ENCODE measurements at places on chromosomes 4 and X.
A peak's percentile ranks its signal among the peaks of the same experiment; 100 is the strongest.

DNA sequence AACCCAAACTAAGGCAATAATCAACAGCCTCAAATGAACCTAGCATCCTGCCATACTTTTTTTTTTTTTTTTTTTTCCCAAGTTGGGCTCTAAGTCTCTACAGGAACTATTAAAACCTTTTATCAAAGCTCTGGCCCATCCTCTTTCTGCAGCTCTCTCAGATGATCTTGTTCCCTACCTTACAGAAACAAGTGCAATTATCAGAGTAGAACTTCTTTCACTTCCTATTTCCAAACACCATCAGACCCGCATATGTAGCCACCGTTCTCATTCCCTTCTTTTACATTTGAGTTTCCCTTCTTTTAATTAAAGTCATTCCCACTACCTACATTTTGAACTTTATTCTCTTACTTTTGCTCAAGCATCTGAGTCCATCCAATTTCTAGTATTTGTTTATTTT lies 690.6 kb downstream of the DMD start:
- DNase-seq = no peak

DNA sequence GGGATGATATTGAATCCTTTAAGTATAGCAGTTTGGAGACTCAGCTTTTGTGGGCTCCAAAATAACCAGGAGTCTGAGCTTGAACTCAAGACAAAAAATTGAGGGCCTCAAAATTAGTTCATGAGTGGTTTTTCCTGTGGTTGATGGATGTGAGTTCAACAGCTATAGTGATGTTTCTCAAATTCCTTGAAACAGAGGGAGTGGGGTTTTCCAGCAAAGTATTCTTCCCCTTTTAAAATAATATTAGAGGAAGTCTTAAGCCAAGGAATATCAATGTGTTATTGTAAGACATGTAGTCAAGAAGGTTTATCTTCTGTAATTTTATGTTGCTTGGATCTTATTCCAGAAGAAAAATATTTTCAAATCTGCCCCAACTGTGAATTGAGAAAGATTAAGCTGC lies 10.6 kb downstream of the OTC start:
- no peak for DNase-seq

DNA sequence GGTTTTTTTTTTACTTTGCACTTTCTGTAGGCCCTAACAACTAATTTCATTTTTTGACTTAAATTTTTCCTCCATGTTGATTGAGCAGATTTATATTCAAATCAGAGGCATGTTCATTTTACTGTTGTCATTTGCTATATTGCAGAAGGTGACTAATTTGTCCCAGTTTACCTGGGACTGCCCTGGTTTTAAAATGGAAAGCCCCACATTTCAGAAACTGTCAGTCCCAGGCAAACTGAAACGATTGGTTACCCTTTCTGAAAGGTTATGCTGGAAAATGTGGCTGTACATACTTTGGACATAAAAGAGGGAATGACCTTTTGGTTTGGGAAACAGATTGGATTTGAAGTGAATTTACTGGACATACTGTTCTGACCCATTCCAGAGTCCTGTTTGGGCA lies 160.0 kb downstream of the SPCS3 start:
- no peak for DNase-seq

DNA sequence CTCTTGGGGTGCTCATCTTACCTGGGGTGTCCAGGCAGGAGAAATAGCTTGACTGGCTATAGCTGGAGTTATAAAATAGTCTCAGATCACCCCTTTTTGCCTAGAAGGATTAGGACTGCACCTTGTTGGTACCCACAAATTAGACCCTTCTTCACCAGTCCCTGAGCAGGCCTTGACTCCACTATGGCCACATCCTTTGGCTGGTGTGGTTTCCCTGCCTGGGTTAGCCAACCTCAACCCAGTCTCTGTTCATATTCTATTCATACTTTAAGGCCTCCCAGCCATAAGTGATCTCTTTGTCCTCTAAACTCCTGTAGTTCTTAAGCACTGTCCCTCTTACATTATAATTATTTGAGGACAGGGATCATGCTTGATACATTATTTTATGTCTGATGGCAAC lies 69.4 kb downstream of the ARX start:
- DNase-seq = no peak

DNA sequence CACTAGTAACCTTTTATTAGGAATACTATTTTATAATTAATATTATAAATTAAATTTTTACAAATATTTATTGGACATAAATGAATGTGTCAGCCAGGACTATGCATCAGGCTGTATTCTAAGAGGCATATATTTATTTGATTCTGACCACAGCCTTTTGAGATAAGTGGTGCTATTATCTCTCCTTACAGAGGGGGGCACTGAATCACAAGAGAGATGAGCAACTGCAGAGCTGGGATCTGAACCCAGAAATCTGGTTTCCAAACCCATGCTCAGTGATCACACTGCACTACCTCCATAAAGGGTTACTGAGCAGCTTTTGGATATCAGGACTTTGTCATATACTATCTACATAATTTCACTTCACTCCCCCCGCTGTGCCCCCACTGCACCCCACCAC lies 322.0 kb downstream of the TMA16 start:
- DNase-seq = no peak

- no peak for DNase-seq
These were observed 7.8 kb downstream of the ZCCHC4 start for GRCh38 chr4:25320336-25320735.

DNA sequence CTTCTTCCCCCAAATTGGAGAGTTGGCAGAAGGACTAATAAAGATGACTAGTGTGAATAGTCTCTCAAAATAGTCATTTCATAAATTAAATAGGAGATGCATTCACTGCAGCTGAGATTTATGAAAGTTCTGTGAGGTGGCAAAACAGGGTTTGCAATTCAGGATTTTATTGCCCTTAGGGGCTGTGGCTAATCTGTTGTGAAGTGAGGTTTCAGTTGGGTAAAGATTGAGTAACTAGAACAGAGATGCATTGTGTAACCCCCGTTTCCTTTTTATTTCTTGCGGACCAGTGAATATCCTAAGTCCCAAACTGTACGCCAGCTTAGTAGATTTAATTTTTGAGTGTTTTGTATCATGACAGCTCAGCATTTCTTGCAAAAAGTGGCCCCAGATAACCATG lies 16.2 kb upstream of the SCRG1 start:
- DNase-seq = no peak

GRCh38 chr4:172546782-172547181 lies 621.8 kb upstream of the GALNT7 start:
- no peak for DNase-seq

GRCh38 chrX:102669526-102669925 lies 18.2 kb downstream of the GPRASP1 start:
- no peak for DNase-seq

GRCh38 chr4:124183926-124184325 lies 528.6 kb downstream of the ANKRD50 start:
- no peak for DNase-seq

- no peak for DNase-seq
These were observed 365.5 kb downstream of the RAB28 start for GRCh38 chr4:13118633-13119032.

DNA sequence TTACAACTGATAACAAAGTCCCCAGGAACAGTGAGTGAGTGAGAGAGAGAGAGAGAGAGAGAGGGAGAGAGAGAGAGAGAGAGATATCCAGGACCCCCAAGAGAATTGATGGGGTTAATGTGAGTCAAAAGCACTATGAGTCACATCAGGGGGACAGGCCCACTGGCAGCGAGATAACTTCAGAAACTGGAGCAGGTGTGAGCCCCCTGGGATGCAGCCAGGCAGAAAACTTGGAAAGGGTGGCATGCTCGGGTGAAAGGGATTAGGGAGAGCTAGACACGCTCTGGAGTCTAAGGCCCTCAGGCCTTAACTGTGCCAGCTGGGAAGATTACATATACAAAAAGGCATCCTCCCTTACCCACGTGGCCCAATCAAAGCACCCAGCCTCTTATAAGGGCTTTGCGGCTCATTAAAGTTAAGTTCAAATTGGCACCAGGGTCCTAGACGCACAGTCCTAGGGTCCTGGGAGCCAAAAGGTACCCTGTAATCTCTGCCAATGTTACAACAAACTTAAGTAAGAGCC lies 841 bp downstream of the ACOT9 start:
- peak; percentile 84 for DNase-seq

- DNase-seq = no peak
These were observed 493.1 kb downstream of the MAGEE1 start for GRCh38 chrX:76920607-76921006.

- no peak for DNase-seq
These were observed 101.8 kb downstream of the HMX1 start for GRCh38 chr4:8769645-8770517.

DNA sequence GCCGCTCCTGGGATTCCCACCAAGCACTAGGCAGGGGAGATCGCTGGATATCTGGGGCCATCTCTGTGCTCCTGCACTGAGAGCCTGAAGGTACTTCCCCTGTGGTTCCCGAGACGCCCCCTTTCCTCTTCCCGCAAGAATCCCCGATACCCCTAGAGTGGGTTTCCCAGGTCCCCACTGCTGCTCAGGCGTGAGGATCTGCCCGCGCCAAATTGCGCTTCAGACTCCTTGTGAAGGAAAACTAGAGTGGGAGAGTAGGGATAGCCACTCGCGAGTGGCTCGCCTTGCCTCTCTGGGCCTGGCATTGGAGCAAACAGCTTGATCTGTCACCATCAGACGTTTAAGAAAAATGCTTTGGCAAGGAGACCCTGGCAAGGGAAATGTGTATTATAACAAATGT lies 1.5 kb downstream of the IL1RAPL2 start:
- no peak for DNase-seq

GRCh38 chr4:102826105-102826889 lies 1.1 kb downstream of the UBE2D3 start:
- no peak for DNase-seq
